ENCODE measurements at places on chromosomes 7 and 10. TPM values are rescaled to one million over a fixed set of nuclear protein-coding genes. Genes with fewer than 3 reads are reported as not detected.

GRCh38 chr7:128102490-128103291, 71.5 kb upstream of the LRRC4 start:
- DNase-seq = no peak

Gene MET
- total RNA-seq = 17.0 TPM

Gene LRRC4
- 5.7 TPM for total RNA-seq

DNA sequence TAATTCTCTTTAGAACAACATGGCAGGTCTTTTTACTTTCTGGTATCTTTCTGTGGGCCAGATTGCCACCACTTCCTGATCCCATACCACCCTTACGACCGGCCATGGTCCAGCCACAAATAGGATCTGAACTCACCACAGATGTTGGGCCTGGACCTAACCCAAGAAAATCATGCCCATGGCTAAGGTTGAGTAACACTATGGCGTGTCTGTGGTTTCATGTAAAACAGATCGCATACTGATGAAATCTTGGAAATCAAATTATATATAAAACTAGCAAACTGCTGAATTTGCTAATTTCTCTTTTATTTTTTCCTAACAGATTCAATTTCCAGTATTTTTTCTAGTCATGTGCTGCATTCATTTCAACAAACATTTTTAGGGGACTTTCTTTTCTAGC, 77.2 kb downstream of the CH25H start:
- DNase-seq = no peak

Data from prostate gland (tissue), 2 donors.